Stimulated activated CD4-positive, alpha-beta T cell treated with anti-CD3 and anti-CD28 coated beads, Interleukin-15, amount 100 ng/mL, for 48 hours (primary cell): ENCODE measurements at places on chromosomes 13 and 19.

GRCh38 chr13:22012686-22013085 is 341.8 kb downstream of the FGF9 start:
- no peak for DNase-seq

GRCh38 chr13:113762538-113762937 is 3.5 kb downstream of the TMEM255B start:
- DNase-seq: no peak

- no peak for DNase-seq
These were observed 170.7 kb downstream of the DCT start for GRCh38 chr13:94308832-94309231.

- DNase-seq: no peak
These were observed 70.4 kb upstream of the FARP1 start for GRCh38 chr13:98072476-98072875.

GRCh38 chr13:31172001-31172400 is 10.3 kb upstream of the HSPH1 start:
- no peak for DNase-seq

DNA sequence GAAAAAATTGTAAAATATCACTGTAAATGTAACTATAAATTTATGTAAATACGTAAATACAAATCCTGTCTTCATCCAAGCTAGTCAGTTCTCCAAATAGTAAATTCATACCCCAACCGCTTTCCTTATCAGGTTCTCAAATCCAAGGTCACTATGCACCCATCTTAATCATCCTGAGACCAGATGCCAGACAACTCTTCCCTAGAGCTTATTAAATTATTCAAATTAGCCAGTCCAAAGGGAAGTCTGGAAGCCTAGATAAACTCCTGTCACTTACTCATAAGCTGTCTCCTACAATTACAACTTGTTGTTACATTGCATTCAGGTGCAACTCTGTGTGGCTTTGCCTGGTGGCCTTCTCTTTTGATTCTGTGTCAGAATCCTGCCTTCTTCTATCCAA is 836.1 kb upstream of the PCDH20 start:
- DNase-seq: no peak

- no peak for DNase-seq
These were observed 122.9 kb upstream of the MAB21L1 start for GRCh38 chr13:35599384-35599783.

DNA sequence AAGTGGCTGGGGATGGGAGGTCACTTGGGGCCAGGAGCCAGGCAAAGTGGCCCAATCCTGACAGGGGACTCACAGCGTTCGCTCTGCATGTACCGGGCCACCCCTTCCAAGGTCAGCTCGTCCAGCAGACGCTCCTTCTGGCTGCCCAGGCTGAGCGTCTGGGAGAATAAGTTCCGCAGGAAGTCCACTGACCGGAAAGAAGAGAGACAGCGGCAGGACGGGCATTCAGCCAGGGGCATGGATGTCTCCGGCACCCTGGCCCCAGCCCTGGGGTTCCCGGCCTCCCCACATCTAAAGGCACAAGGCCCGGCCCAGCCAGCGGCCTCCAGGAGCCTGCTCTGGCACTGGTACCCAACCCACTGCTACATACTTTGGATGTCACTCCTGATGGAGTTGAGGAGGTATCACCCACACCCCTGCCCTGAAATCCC is 6.1 kb downstream of the SIRT2 start:
- DNase-seq: no peak

- peak; percentile 57 for DNase-seq
These were observed 9.2 kb upstream of the ZNF358 start for GRCh38 chr19:7506385-7507328.

- DNase-seq: no peak
These were observed 1.5 kb downstream of the GPC6 start for GRCh38 chr13:93227878-93228642.

GRCh38 chr19:35713904-35714495 is 3.8 kb upstream of the KMT2B start:
- DNase-seq: no peak

DNA sequence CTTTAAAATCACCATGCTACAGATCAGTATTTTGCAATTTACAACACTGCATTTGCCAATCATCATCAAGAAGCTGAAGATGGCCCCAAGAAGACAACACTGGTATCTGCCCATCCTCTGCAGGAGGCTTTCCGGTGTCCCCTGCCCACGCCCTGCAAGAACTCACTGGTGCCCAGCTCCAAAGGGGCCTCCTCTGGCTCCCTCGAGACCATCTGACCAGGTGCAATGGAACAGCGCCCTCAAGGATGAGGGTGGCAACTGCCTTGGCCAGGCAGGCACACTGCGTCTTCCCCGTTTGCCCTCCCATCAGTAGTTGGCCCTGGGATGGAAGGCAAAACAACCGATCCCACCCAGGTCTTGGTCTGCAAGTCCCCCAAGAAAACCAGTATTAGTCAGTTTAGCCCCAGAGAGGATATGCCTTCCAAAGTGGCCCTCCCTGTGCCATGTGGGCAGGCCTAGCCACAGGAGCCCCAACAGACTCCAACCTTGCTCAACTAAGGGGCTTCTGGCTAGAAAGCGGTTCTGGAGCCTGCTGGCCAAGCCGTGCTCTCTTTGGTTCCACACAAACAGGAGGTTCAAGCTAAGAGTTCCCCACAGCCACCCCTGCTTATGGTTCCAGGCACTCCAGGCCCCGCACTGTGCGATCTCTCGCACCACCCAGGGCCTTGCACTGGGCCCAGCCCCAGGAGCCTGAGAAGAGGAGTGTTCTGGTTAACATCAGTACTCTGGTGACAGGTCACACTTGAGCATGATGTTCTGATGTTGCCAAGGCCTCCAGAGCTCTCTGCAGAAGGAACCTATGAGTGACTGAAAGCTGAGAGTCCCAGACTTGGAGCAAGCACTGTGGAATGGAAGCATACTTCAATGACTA is 4.7 kb downstream of the PCID2 start:
- no peak for DNase-seq

GRCh38 chr13:113864273-113864890 is 506 bp upstream of the GAS6 start:
- no peak for DNase-seq

- no peak for DNase-seq
These were observed 65.2 kb upstream of the PEG3 start for GRCh38 chr19:56905631-56906150.

- no peak for DNase-seq
These were observed 249.4 kb upstream of the PCDH20 start for GRCh38 chr13:61664801-61665705.

DNA sequence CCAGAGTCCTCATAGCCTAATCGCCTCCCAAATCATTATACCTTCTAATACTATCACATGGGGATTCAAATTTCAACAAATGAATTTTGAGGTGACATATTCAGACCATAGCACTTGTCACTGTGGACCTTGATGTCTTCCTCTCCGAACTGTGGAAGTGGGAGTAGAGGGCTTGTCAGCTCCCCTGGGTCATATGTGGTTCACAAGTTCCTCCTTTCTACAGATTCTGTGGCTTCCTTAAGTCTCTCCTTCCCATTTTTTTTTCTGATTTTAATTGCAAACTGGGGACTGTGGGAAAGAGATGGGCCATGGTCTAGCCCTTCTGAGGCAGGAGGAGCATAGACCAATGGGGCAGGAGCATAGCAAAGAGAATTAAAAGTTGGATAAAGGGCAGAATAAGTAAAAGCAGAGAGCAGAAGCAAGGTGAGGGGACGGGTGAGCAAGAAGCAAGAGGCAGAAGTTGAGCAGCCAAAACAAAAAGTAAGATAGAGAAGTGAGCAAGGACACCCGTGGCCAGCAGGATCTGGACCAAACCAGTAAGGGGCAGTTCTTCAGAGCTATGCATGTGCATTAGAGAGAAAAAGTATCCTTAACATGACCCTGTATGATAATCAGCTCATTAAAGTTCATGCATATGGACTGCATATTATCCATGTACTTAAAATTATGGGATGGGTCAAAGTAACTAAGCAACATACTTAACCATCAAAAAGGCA is 2.6 kb upstream of the SIGLEC7 start:
- DNase-seq: no peak
